Activated naive CD4-positive, alpha-beta T cell treated with Interleukin-2 at 50 U/mL for 16 hours (primary cell): ENCODE measurements at places on chromosomes 13 and 19.

DNA sequence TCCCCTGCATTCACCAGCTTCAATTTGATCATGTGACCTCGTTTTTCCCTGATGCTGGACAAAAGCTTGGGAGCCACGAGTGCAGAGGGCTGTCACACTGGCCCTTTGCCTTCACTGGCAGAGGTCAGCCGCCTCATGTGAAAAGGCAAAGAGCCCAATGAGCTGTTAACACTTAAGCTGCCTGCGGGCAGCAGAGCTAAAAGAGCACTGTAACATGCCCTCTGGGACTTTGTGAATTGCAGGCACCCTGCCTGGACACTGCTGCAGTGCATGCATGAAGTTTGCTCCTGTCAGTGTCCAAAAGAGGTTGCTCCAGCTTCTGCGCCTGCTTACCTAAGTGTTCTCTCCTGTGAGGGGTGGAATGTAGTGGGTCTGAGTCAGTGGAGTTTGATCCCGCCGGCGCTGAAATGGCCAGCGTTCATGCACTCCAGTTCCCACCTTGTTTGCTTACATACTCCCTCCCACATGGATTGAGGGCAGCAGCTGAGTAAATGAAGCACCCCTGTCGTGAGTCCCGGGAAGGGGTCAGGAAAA lies 193.7 kb downstream of the RFC3 start:
- no peak for DNase-seq

DNA sequence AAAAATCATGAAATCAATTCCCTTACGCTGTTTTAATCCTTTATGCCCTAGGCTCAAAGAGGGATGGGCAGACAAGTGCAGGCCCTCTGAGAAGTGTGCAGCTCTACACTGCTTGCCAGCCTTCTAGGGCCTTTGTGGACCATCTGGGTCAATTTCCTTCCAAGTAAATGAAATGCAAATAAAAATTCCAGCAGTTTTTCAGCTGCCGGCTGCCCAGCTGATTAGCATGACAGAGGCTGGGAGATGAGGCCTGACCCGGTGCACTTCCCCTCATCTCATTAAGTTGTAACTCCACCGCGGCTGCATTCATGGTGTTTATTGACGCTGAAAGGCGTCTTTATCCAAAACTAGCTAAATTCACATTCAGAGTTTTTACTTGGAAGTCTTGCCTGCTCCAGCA lies 47.5 kb upstream of the GSX1 start:
- DNase-seq: no peak

DNA sequence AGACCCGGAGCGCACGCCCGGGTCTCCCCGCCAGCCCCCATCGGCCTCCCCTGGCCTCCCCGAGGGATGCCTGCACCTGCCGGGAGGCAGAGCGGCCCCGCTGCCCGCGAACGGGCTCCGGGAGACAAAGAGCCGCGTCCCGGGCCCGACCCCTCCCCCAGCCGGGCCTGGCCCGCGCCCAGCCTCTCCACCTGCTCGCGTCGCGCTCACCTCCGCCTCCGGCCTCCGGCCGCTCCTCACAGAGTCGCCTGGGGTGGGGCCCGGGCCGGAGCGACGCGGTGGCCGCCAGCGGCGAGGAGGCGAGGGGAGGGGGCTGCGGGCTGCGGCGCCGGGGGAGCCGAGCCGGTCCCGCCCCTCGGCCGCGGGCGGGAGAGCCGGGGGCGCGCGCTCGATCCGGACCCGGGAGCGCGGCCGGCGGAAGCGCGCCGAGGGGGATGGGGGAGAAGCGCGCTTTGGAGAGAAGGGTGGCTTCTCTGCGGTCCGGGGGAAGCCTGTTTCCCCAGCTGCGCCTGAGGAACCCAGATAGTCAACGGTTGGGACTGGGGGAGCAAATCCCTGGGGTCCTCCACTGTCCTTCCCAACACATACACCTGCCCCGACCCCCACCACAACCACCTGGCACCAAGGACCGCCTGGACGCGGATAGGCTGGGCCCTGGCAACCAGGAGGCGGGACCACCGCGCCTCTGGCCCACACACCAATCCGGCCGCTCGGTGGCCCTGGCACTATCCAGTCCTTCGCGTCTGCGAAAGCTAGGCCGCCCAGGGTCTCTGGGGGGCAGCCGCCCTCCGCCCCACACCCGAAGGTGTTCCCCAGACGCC lies at the start of gene PRR36:
PRR36 (minus strand) TSS at position 315 of the 821 bp plus-strand sequence. CDS start 701 bp downstream, outside the sequence.
- peak; percentile 21 for DNase-seq

DNA sequence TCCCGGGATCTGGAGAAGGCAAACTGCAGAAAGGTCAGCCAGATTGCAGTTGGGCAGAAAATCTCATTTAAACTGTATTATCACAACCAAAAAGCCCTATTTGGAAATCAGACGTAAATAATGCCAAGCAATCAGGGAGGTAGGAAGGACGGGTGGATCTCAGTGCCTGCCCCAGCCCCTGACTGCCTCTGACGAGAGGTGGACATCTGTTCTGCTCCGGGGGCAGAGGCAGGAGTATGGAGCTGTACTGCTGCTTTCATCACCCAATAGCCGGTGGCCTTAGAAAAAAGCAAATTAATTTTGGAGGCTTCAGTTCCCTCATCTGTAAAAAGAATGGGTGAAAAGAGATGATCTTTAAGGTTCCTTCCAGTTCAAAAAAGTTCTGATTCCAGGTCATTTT lies 43.6 kb upstream of the WASF3 start:
- no peak for DNase-seq

DNA sequence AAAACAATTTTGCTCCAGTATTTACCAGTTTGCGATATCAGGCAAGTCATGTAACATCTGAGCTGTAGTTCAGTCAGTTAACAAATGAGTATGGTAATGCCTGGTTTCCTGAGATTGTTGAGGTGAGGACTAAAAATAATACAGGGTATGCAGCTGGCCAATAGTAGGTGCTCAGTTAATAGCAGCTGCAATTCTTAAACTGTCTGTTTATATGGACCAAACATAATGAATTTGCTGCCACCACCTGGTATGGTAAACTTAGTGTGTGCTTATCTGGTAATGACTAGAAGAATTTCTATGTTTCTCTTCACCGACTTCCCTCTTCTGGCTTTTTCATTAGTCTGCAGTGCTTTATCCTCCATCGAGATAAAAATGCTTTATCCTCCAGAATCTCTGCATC lies 9.1 kb downstream of the ZMYM2 start:
- DNase-seq: no peak

GRCh38 chr13:79995334-79995733 lies 345.6 kb downstream of the SPRY2 start:
- no peak for DNase-seq

DNA sequence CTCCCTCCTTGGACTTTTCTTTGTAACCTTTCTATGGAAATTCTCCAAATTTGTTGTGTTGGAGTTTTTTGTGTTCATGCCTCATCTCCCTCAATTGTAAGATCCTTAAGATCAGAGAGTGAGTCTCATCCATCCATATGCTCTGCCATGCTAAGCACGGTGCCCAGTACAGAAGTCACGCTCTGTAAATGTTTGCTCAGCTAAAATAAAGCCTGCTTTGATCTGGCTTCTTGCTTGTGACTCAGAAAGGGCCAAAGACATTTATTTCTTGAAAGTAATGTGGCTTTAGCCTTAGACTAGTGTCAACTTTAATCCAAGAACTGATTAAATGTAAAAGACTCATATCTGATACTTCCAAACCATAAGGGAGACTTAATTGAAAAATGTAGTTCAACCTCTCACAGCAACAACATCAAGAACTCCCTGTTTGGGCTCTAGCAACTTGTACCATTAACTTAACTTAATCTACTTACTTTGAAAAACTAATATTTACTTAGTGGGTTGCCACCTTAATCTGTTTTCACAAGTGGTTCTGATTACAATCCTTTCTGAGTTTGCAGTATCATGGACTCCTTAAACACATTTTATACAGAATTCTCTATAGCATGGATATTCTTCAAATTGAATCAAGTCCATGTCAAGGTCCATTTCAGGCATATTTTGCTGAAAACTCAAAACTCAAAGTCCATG lies 100.2 kb downstream of the KL start:
- no peak for DNase-seq

- DNase-seq: no peak
Measured at GRCh38 chr19:33826521-33826920, 29.9 kb downstream of the KCTD15 start.

DNA sequence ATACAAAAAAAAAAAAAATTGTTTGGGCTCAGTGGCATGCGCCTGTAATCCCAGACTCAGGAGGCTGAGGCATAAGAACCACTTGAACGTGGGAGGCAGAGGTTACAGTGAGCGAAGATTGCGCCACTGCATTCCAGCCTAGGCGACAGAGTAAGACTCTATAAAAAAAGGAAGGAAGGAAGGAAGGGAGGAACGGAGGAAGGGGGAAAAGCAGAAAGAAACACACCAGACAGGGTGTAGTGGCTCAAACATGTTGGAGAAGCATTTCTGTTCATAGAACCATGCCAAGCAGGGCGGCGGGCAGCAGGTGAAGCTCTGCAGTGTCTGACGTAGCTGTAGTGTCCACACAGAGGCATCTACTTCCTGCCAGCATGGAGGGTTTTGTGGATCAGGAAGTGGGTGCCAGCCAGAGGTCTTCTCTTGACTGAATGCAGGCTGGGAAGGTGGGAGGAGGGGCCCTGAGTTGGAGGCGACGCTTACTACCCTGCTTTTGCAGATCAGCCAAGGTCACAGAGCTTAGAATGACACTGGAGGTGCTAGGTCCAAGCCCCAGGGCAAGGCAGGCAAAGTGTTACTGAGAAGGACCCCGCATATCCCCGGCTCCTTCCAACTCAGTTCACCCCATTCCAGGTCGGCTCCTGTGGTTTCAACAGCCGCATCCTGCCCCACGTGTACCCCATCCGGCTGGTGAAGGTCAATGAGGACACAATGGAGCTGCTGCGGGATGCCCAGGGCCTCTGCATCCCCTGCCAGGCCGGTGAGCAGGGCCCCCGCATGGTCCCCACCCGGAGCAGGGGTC lies 11.6 kb upstream of the PGLS start:
- no peak for DNase-seq

DNA sequence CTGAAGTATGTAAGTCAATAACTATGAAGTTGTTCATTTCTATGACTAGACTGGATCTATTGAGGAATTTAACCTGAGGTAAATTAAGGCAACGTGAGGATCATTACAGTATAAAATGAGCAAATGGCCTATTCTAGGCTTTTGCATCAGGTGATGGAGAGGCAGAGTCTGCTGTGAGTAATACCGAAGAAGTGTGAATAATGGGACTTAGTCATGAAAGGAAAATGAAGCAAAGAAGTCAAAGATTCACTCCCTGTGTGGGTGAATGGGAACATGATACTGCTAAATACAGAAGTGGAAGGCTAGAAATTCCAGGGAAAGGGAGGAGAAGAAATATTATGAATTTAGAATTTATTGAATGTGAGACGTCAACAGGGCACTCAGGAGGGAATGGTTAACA lies 774.1 kb downstream of the LIG4 start:
- no peak for DNase-seq

DNA sequence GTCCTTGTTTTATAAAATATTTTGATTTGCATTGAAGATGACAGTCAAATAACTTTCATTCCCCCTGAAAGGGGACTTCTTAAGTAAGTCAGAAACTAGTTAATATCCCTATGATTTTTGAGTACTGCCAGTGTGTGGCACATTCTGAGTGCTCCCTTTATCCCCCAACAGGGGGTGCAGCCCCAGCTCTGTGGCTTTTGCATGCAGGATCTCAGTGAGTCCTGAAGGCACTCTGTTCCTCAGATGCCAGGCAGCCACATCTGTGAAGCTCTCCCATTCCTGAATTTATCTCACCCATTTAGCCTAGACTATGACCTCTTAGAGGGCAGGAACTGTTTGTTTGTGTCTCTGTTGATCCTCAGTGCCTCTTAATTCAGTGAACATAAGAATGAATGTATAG lies 123.1 kb downstream of the CDK8 start:
- DNase-seq: peak; percentile 4

- no peak for DNase-seq
Measured at GRCh38 chr13:113566227-113566561, 18.4 kb upstream of the TFDP1 start.

DNA sequence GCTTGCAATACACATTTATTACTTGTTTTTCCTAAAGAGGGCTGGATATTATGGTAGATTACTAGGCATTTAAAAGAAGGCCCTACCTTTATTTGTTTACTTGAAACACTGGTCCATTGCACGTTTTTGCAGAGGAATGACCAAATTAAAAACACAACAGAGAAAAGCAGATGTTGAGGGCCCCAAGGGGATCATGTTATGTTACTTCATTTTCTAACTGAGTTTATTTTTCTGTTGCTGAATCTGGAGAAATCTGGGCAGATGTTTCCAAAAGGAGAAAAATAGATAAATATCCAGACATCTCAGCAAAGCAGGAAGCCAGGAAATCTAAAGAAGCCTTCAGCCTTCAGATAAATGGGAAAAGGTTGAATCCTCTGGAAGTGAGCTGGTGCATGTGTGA lies 353.0 kb downstream of the NDFIP2 start:
- no peak for DNase-seq

DNA sequence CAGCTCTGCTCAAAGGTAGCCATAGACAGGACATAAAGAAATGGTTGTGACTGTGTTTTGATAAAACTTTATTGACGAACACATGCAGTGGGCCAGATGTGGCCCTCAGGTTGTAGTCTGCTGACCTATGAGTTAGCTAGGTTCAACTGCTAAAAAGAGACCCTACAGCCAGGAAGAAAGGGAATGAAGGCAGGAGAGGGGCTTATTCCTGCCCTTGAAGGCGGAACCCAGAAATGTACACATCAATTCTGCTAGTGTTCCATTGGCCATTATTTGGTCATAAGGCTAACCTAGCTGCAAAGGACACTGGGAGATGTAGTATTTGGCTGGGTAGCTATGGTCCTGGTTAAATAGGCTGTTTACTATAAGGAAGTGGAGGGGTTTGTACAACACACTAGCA lies 18.0 kb downstream of the APBA3 start:
- no peak for DNase-seq

DNA sequence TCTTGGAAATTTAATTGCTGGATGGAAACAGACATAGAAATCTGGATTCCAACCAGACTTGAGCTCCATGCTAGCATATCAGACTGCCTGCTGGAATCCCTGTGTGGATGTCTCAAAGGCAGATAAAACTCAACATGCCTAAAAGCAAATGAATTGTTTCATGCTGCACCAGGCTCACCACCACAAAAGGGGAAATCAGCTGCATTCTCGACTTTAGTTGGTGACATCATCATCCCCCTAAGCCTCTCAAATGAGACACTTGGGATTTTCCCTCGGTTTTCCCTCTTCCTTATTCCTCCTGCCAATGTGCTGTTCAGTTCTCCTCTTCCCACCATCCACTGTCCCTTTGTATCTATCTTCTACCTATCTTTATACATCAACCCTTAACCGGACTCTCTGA lies 134.3 kb downstream of the ZDHHC20 start:
- DNase-seq: no peak
